NCI-H526 (cell line): ENCODE measurements at places on chromosomes 4 and X.
A peak's percentile ranks its signal among the peaks of the same experiment; 100 is the strongest.

- no peak for DNase-seq
Observed at GRCh38 chrX:44223150-44223549, 120.3 kb downstream of the EFHC2 start.

DNA sequence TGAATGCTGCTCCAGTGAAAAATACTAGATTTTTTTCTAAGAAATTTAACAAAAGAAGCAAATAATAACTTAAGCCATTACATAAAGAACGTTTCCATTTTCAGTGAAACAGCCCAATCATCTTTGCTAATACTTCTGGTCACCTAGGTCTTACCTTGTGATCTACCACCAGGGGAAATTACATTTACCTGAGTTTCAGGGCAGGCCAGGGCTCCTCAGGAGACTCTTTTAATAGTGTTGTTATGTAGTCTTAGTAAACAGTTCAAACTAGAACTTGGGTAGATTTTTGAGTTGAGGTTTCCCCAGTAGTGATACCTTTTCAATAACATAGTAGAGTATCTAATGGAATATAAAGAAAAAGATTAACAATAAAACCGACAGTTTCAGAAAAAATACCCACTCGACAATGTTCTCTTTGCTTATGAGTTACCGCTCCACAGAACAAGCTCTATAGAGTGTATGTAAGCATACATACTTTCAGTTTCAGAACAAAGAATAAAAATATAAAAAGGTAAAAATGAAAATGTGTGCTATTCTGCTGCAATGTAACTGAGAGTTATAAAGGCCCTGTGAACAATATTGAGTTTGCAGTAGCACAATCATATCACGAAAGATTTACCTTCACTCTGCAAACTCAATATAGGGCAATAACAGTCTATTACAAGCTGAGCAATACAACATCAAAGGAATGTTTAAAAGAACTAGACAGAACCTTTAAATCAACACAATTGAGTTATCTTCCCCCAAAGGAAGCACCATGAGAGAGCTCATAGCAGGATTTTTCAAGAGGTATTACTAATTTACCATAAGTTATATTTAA is 165.8 kb downstream of the ATOH1 start:
- no peak for DNase-seq

DNA sequence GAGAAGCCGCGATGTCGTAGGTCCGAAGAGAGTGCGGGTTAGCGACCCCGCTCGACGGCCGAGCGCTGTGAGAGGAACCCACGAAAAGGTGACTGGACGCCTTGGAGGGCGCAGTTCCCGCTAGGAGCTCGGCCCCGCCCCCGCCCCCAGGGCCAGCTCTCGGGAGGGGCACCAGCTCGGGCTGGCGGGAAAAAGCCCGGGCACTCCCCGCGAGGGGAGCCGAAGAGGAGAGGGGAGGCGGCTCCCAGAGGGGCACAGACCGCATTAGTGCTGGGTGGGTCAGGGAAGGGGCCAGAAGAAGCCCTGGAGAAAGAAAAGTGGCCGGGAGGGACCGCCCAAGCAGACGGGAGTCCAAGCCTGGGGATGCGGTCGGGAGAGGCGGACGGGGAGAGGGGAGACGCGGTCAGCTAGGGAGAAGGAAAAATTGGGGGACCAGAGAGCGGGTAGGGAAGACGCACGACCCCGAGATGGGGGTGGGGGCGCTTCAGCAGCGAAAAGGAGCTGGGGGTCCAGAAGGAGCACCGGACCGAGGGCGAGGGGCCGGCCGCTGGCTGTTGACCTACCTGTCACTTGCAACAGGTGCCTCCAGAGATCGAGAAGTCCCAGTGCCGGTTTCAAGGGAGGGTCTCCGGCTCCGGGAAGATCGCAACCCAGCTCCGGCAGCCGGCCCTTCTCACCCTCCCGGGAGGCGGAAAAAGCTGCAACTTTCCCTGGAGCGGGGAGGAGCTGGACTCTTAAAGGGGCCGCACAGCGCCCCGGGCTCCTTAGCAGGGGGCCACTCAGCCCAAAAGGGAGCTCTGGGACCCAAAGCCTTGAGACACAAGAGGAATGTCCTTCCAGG is at the start of gene SYTL4:
TSS of gene SYTL4 (minus strand) at position 681 of the 841 bp plus-strand sequence. CDS start 30,084 bp downstream, outside the sequence.
- DNase-seq: peak; percentile 11

GRCh38 chr4:98634061-98634460 is 24.4 kb downstream of the TSPAN5 start:
- no peak for DNase-seq

- DNase-seq: no peak
Observed at GRCh38 chr4:6278801-6279197, 9.1 kb downstream of the WFS1 start.

GRCh38 chr4:167711517-167711916 is 380.8 kb upstream of the ANXA10 start:
- no peak for DNase-seq

DNA sequence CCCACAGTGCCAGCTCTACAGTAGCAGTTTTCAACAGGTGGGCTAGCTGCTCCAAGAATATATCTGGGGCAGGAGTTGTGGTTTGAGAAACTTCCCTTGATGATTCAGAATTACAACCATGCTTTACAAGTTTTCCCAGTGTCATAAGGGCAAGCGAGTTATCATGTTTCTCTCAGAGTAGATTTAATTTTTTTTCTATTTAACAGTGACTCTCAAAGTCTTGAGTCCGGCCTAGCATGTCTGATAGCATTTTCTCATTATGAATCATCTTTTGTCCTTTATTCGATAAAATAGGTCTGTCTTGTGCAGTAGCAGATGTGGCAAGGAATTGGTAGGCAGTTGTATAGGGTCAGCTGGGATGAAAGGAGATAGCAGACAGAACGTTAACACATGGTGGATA is 62.2 kb upstream of the SPANXD start:
- DNase-seq: no peak

- no peak for DNase-seq
Observed at GRCh38 chr4:124234771-124235170, 477.8 kb downstream of the ANKRD50 start.

GRCh38 chrX:132940727-132941327 is 17.6 kb downstream of the HS6ST2 start:
- DNase-seq: no peak

DNA sequence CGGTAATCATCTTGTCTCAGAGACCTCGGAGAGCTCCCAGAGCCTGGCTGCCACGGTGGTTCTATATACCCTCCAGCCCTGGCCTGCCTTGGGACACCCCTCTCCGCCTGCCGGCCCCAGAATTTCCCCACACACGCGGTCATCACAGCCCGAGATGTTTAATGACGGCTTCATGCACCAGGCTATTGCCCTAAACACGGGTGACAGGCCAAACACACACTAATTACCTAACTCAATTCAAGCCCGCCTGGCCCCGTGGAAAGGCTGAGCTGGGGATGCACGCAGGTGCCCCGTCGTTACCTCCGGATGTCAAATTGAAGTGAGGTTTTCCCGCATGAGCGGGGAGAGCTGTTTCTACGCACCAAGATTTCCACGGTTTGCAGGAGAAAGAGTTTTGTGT is 72.9 kb upstream of the PPP2R3B start:
- no peak for DNase-seq

GRCh38 chr4:2741626-2742025 is 14.5 kb downstream of the TNIP2 start:
- DNase-seq: no peak
